ENCODE measurements at places on chromosomes 2 and 18.

DNA sequence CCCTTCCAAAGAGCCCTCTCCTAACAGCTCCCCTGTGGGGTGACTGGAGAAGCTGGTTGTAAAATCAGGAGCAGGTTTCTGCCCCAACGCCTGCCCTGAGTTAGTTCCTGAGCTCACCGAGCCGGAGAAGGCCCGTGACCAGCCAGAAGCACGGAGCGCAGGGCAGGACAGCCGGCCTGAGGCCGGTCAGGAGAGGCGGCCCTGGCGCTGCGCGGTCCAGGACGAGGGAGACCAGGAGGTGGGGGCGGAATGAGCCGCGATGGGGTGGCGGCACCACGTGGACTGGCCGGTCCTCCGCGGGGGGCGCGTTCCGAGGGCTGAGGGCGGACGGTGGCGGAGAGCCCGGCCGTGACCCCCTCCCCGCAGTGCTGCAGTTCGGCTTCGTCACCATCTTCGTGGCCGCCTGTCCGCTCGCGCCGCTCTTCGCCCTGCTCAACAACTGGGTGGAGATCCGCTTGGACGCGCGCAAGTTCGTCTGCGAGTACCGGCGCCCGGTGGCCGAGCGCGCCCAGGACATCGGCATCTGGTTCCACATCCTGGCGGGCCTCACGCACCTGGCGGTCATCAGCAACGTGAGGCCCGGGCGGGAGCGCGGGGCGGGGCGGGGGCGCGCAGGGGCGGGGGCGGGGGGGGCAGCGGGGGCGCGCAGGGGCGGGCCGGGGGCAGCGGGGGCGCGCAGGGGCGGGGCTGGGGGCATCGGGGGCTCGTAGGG lies 29.0 kb downstream of the ANO7 start:
- peak; percentile 84 for DNase-seq

- DNase-seq, result no peak
Measured at GRCh38 chr2:149487189-149487588, 100.4 kb downstream of the MMADHC start.

GRCh38 chr2:226270285-226271058 lies 529.1 kb downstream of the IRS1 start:
- no peak for DNase-seq

DNA sequence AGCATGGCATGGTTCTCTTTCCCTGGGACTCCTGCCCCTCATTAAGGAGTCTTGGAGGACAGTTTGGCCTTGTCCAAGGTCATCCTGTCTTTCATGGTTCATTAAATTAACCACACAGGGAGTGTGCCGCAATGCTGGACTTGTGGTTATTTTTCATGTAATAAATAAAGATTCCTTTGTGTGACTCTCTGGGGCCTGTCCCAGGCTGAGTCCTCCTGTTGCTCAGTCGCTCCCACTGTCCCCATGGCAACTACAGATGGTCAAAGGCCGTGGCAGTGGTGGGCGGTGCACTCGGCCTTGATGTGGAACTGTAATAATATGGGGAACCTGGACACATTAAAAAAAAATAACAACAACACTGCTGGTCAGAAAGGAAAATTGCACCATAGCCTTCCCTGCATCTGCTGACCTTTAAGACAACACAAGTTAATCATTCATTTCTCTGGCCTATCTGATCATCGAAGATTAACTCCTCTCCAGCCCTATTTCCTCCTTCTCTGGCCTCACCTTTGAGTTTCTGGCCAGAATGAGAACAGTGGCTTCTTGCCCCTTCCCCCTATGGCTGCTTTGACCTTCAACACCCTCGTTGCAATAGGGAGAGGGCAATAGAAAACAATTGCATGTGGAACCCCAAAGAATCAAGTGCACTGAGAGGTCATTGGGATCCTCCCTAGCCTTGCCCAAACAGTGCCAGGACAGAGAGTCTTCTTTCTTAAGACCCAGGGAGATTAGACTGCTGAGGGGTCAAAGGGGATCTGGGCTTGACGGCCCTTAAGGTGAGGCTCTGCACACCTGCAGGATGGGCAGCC lies 44.7 kb downstream of the PSD4 start:
- DNase-seq, result no peak

DNA sequence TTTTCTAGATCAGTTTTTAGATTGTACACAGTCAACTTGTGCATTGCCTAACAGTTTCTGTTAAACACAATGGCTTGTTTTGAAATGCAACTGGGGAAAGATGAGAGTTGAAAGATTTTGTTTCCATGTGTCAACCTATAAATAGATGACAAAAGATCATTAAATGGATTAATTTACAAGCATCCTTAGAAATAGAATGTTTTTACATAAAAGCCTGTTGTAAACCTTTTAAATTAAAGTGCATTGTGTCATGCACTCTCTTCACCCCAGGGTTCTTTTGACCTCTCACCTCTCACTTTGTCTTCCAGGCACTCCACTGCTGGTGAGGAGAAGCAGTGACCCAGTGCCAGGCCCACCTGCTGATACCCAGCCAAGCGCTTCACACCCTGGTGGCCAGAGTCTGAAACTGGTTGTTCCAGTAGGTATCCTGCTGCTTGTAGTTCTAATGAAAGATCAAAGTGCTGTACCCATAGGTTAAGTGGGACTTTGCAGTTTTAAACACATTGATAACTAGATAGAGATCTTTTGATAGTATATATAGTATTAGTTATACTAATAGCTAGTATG lies 502.1 kb downstream of the PARD3B start:
- peak; percentile 81 for DNase-seq

DNA sequence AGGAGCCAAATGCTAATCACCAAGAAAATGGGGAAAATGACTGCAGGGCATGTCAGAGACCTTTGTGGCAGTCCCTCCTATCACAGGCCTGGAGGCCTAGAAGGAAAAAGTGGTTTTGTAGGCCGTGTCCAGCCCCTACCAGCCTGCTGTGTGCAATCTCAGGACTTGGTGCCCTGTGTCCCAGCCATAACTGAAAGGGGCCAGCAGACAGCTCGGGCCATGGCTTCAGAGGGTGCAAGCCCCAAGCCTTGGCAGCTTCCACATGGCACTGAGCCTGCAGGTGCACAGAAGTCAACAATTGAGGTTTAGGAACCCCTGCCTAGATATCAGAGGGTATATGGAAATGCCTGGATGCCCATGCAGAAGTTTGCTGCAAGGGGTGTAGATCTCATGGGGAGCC lies 391.2 kb upstream of the FSIP2 start:
- DNase-seq, result no peak

DNA sequence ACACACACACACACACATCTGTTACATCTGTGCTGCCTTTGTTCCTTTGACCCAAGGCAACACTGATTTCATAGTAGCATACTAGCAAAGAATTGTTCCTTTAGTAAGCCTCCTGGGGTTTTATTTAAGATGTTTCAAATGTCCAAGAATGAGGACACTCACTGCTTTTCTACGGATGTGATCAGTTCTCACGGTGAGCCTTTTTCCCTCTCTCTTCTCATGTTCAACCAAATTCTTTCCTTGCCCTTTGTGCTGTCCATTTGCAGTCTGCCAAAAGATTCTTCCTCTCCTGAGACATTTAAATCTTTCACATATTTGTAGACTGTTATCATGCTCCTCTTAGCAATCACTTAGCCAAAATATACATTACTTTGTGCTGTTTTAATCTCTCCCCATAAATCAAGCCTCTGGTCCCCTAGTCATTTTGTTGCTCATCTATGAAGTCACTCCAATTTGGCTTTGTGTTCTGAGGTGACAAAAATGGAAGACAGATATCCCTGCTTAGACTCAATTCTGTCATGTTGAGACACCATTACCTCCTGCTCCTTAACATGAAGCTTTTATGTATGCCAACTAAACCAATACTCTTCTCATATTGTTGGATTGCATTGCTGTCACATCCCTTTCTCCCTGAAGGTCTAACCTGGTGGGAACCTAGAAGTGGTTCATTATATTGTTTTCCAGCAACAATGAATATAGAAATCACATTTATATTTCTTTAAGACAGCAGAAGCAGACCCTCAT lies 1605.3 kb upstream of the ACVR2A start:
- no peak for DNase-seq

DNA sequence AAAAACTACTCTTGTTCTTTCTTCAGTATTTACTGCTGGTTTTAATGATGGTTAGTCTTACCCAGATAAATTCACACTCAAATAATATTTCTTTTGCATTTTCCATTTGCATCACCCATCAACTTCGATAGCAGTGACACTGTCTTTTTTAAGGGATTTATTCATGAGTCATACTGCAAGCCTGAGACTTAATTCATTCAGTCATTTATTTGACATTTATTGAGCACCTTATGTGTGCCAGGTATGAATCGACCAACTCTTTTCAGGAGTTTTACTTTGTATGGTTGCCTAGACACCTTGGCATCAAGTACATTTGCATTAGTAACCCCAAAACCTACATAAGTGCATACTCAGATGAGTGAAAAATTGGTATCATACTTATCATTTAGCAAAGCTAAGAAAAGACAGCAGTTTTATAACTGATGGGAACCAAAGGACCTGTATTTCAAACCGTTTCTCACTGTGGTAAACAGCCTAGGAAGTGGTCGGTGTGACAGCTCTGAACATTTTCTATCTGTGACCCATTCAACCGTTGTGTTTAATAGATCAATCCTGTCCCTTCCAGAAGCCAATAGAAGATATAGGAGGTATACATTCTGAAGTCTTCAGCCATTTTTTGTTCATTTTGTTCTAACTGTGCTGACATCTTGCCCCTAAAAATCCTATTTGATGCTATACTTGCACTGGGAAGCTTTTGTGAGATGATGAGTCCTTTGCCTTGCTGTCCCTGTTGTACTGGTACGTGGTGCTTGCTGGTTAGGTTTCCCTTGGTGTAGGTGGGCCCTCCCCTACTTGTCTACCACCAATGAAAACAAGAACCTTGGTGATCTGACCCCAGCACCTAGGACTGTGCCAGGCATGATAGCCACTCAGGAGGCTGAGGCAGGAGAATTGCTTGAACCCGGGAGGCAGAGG lies 484.7 kb upstream of the RAB12 start:
- no peak for DNase-seq

- no peak for DNase-seq
Measured at GRCh38 chr2:162403884-162404283, 60.0 kb downstream of the GCA start.

GRCh38 chr2:173631127-173631460 lies 276.4 kb downstream of the CDCA7 start:
- no peak for DNase-seq

GRCh38 chr2:60259781-60260180 lies 293.7 kb downstream of the BCL11A start:
- no peak for DNase-seq
